ENCODE measurements at places on chromosomes 6 and 20. TPM values are rescaled to one million over a fixed set of nuclear protein-coding genes. Genes with fewer than 3 reads are reported as not detected.
A peak's percentile ranks its signal among the peaks of the same experiment; 100 is the strongest.

DNA sequence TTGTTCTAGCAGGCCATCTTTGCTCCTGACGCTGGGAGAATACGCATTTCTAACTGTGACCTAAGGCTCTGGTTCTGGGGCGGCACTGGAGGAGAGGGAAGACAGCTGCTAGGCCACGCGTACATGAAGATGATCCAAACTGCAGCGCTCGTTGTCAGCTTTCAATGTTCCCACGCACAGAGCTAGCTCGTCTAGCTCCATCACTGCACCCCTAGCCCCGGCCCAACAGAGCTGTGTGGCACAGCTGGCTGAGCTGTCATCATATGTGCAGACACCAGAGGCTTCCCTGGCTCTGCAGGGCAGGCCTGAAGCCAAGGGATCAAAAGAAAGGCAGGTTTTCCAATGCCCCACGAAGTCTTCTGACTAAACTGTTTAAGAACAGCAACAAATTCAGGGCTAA lies 124.7 kb downstream of the IRF4 start:
- H3K36me3 ChIP-seq: no peaks in the 10 kb centered on the region
- no peaks in the 10 kb centered on the region for H3K4me1 ChIP-seq
- no peaks in the 10 kb centered on the region for H3K27me3 ChIP-seq
- no peak overlapping the region for H3K27ac ChIP-seq

DNA sequence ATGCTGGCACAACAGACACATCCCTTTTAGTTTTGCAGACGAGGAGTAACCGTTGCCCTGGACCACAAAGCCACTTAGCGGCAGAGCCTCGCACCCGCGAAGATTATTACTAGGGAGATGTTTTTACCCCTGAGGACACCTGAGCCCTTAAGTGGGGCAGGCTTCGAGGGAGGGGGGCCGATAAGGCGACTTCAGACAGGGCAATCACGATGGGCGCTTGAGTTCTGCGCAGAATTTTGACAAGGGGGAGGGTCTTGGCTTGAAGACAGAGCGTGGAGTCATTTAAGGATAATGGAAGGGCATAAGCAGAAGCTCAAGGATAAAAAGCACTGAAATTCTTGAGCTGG lies 650 bp upstream of the TTK start:
- H3K27me3 ChIP-seq: no peaks in the 10 kb centered on the region
- H3K4me3 ChIP-seq: peak overlapping the region; percentile 93
- peaks cover 12% of the 10 kb centered on the region for H3K4me1 ChIP-seq
- peak overlapping the region; percentile 75 for H3K27ac ChIP-seq

GRCh38 chr6:33828452-33828763 lies 24.6 kb upstream of the MLN start:
- peaks cover 29% of the 10 kb centered on the region for H3K4me1 ChIP-seq
- H3K27ac ChIP-seq: peak overlapping the region; percentile 39
- H3K4me3 ChIP-seq: no peak overlapping the region
- DNase-seq: peak; percentile 55
- no peaks in the 10 kb centered on the region for H3K36me3 ChIP-seq

GRCh38 chr20:46816097-46816496 lies 78.5 kb upstream of the EYA2 start:
- H3K4me3 ChIP-seq: no peak overlapping the region
- 0 out of 2 replicates have a peak, but pooled peaks cover 2% of the 10 kb centered on the region for H3K27me3 ChIP-seq
- no peaks in the 10 kb centered on the region for H3K36me3 ChIP-seq
- H3K27ac ChIP-seq: no peak overlapping the region

GRCh38 chr6:71967436-71967835 lies 81.1 kb downstream of the RIMS1 start:
- DNase-seq: no peak
- no peak overlapping the region for H3K4me3 ChIP-seq
- no peaks in the 10 kb centered on the region for H3K4me1 ChIP-seq
- H3K36me3 ChIP-seq: no peaks in the 10 kb centered on the region

DNA sequence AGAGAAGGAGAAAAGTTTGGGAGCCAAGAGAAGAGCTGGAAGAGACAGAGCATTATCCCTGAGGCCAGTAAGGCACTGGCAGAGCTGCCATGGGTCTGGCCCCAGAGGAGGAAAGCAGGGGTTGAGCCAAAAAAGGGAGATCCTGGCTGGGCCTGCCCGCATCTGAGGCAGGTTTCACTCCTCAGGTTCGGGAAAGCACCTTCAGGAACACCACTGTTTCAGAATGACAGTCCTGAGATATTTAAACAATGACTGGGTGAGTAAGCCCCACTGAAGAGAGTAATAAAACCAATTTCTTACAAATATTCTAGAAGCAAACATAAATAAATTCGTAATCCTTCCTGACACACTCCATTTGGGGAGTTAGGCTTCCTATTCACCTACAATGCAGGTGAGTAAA lies 152.2 kb downstream of the BACH2 start:
- peaks cover 13% of the 10 kb centered on the region for H3K4me1 ChIP-seq
- H3K27ac ChIP-seq: no peak overlapping the region
- no peak overlapping the region for H3K4me3 ChIP-seq
- no peak for DNase-seq
- H3K27me3 ChIP-seq: no peaks in the 10 kb centered on the region

GRCh38 chr6:150327117-150327774 lies 41.6 kb upstream of the IYD start:
- H3K4me1 ChIP-seq: no peaks in the 10 kb centered on the region
- no peaks in the 10 kb centered on the region for H3K36me3 ChIP-seq
- no peak overlapping the region for H3K4me3 ChIP-seq
- H3K27ac ChIP-seq: no peak overlapping the region
- H3K27me3 ChIP-seq: no peaks in the 10 kb centered on the region

GRCh38 chr6:145627451-145627850 lies 107.9 kb downstream of the EPM2A start:
- H3K36me3 ChIP-seq: no peaks in the 10 kb centered on the region
- H3K4me3 ChIP-seq: no peak overlapping the region
- H3K4me1 ChIP-seq: no peaks in the 10 kb centered on the region
- H3K27ac ChIP-seq: no peak overlapping the region

DNA sequence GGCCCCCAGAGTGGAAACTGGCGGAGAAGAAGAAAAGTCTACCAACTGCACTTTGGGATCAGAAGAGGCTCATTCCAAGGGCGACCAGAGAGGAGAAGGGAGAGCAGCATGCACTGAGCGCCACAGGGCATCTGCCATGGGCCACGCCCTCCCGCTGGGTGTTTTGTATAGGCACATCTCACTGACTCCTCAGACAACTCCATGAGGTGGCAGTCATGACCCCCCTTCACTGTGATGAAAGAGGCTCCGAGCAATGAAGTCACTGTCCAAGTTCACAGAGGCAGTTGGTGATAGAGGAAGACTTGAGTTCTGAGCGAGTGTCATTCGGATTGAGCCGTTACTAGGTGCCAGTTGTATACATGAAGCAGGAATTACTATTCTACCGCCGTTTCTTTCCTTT lies 15.4 kb downstream of the BPIFB1 start:
- no peaks in the 10 kb centered on the region for H3K36me3 ChIP-seq
- H3K4me3 ChIP-seq: no peak overlapping the region
- no peaks in the 10 kb centered on the region for H3K4me1 ChIP-seq
- no peak overlapping the region for H3K27ac ChIP-seq

- H3K36me3 ChIP-seq: no peaks in the 10 kb centered on the region
- no peak overlapping the region for H3K4me3 ChIP-seq
Measured at GRCh38 chr6:23635150-23635549, 490.9 kb upstream of the NRSN1 start.

- no peak for DNase-seq
- no peak overlapping the region for H3K4me3 ChIP-seq
- H3K27ac ChIP-seq: no peak overlapping the region
- H3K36me3 ChIP-seq: no peaks in the 10 kb centered on the region
- H3K4me1 ChIP-seq: peaks cover 6% of the 10 kb centered on the region
Measured at GRCh38 chr6:88839280-88839679, 124.1 kb downstream of the RNGTT start.

- 0 out of 2 replicates have a peak, but pooled peaks cover 4% of the 10 kb centered on the region for H3K4me1 ChIP-seq
- H3K4me3 ChIP-seq: no peak overlapping the region
- DNase-seq: no peak
- no peaks in the 10 kb centered on the region for H3K27me3 ChIP-seq
Measured at GRCh38 chr6:43011207-43011606, 2.5 kb downstream of the MEA1 start.

DNA sequence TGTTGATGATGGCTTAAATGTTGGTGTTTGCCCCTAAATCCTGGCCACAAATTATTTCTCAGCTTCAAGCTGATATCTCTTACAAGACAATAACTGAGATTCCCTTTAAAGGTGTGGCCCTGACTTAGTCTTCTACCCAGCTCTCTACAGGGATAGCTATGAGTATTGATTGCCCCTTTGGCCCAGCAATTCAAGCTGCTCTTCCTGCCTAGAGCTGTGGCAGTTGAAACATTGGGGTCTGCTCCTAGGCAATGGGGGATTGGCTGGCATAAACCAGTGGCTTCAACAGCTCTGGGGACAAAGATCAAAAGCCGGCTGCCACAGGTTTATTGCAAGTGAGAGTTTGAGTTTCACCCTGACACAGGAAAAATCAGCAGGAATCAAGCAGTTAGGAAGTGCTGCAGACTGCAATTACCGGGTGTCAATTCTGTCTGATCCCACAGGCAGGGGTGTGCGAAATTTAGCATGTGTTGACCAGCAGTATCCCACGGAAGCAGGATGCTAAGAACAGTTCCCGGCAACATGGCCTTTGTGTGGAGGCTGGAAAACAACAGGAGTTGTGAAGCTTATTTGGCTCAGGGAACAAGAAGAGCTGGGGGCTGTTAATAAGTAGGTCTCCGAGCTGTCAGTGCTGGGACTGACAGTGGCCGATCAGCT lies 66.2 kb upstream of the IYD start:
- H3K27ac ChIP-seq: peak overlapping the region; percentile 50
- H3K4me1 ChIP-seq: peaks cover 7% of the 10 kb centered on the region
- DNase-seq: no peak
- no peaks in the 10 kb centered on the region for H3K27me3 ChIP-seq
- no peaks in the 10 kb centered on the region for H3K36me3 ChIP-seq

- H3K27ac ChIP-seq: peak overlapping the region; percentile 81
- no peak for DNase-seq
- no peak overlapping the region for H3K4me3 ChIP-seq
- H3K27me3 ChIP-seq: no peaks in the 10 kb centered on the region
Measured at GRCh38 chr6:35489995-35490791, 6.7 kb downstream of the TEAD3 start.

DNA sequence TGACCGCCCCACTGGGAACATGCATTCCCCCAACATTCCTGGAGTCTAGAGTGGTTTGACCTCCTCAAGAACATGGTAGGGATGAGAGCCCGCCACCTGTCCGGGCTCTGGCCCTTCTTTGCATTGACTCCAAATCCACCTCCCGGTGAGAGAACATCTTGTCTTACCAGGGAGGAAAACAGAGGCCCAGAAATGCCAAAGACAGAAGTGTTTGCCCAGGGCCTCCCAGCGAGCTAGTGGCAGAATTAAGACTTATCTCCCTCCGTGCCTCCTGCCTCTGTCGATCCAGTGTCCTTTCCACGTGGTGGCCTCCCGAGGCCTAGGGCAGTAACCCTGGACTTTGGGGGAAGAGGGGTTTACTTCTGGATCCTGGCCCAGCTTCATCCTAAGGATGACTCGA lies 134.8 kb downstream of the JPH2 start:
- H3K27me3 ChIP-seq: no peaks in the 10 kb centered on the region
- peak; percentile 33 for DNase-seq
- no peak overlapping the region for H3K27ac ChIP-seq
- H3K36me3 ChIP-seq: no peaks in the 10 kb centered on the region
- no peaks in the 10 kb centered on the region for H3K4me1 ChIP-seq
- no peak overlapping the region for H3K4me3 ChIP-seq

GRCh38 chr6:44657206-44657819 lies 269.8 kb downstream of the CDC5L start:
- H3K4me1 ChIP-seq: 0 out of 2 replicates have a peak, but pooled peaks cover 4% of the 10 kb centered on the region
- DNase-seq: no peak
- H3K27ac ChIP-seq: no peak overlapping the region
- H3K4me3 ChIP-seq: no peak overlapping the region

- no peak overlapping the region for H3K4me3 ChIP-seq
- no peak overlapping the region for H3K27ac ChIP-seq
Measured at GRCh38 chr6:155717374-155717773, 261.7 kb upstream of the NOX3 start.

- no peak for DNase-seq
- H3K4me3 ChIP-seq: no peak overlapping the region
- no peaks in the 10 kb centered on the region for H3K36me3 ChIP-seq
- no peaks in the 10 kb centered on the region for H3K27me3 ChIP-seq
Measured at GRCh38 chr6:152170313-152170701, 362.8 kb downstream of the ESR1 start.

DNA sequence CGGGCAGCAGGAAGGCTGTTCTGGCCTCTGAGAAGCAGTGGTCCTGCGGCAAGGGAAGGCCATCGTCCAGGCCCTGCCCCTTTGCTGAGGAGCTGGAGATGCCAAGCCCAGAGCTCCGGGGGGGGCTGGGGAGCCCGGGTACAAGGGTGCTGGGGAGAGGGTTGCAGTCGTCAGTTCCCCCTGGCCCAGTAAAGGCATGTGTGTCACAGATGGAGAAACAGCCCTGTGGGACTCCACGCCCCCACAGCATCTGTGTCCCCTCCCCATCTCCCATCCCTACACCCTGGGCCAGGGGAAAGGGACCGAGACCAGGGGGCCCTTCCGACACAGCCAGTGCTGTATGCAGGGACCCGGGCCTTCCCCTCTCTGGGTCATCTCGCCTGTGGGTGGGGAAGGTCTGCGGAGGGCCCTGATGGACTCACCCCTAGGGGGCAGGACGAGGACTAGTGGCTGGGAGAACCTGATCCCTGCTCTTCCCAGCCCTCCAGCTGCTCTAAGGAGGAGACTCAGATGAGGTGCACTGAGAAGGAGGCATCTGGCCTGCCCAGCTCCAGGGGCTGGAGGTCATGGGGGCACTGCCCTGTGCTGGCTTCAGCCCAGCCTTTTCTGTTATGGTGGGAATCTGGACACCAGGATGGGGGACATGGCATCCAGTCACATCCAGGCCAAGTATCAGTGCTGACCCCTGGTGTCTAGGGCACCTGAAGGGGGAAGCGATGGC lies 609 bp downstream of the MYL9 start:
- H3K27me3 ChIP-seq: no peaks in the 10 kb centered on the region
- H3K36me3 ChIP-seq: no peaks in the 10 kb centered on the region
- H3K4me3 ChIP-seq: peak overlapping the region; percentile 68
- peak overlapping the region; percentile 78 for H3K27ac ChIP-seq
- DNase-seq: peak; percentile 83
- H3K4me1 ChIP-seq: peaks cover 24% of the 10 kb centered on the region

DNA sequence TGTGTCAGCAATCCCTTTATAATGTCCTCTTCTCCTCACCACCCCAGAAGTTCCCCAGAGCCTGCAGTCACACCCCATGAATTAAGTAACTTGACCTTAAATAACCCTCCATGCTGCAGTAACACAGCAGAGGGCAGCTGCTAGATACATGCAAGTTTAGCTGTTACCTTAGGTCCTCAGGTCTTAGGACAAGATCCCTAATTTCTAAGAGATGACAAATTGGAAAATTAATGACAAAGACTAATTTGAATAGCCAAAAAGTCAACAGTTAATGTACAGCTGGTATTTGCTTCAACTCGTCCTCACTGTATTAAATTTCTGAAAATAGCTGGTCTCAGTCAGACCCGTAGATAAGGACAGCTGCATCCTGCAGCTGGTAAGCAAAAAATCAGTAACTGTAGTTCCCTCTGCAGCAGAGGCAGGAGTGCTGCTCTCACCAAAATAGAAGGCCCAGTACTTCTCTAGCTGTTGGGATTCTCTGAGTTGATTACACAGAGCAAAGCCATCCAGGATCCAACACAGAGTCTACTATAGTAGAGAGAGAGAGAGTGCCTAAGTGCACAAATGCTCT lies 62.4 kb downstream of the TNFRSF21 start:
- H3K27ac ChIP-seq: peak overlapping the region; percentile 8
- H3K27me3 ChIP-seq: no peaks in the 10 kb centered on the region
- peaks cover 41% of the 10 kb centered on the region for H3K4me1 ChIP-seq
- no peak overlapping the region for H3K4me3 ChIP-seq

Gene C20orf173
- not detected for total RNA-seq

Gene EPHA7
- total RNA-seq: not detected

Gene KIAA0408
- total RNA-seq: not detected

Gene CAGE1
- total RNA-seq: 0.26 TPM

Gene MCCD1
- not detected for total RNA-seq

Gene LSM14B
- 143 TPM for total RNA-seq

Gene KCNK16
- total RNA-seq: not detected

Gene LY6G6C
- total RNA-seq: 0.88 TPM

Gene GHRH
- total RNA-seq: not detected

Gene HLA-DQA2
- not detected for total RNA-seq

All from Caco-2 (cell line).